Activated CD8-positive, alpha-beta memory T cell treated with anti-CD3 and anti-CD28 coated beads, Interleukin-2, amount 10 ng/mL, durations not matched to agents 7 days and 5 days (primary cell): ENCODE measurements at places on chromosomes 11 and 22. TPM values are rescaled to one million over a fixed set of nuclear protein-coding genes. Genes with fewer than 3 reads are reported as not detected.

Gene IL17REL
- total RNA-seq: not detected

GRCh38 chr11:106047631-106048030, 25.6 kb upstream of the MSANTD4 start:
- H3K36me3 ChIP-seq: no peaks in the 10 kb centered on the region
- H3K4me3 ChIP-seq: no peak overlapping the region
- peaks cover 4% of the 10 kb centered on the region for H3K4me1 ChIP-seq
- H3K27ac ChIP-seq: no peak overlapping the region
- DNase-seq: no peak

DNA sequence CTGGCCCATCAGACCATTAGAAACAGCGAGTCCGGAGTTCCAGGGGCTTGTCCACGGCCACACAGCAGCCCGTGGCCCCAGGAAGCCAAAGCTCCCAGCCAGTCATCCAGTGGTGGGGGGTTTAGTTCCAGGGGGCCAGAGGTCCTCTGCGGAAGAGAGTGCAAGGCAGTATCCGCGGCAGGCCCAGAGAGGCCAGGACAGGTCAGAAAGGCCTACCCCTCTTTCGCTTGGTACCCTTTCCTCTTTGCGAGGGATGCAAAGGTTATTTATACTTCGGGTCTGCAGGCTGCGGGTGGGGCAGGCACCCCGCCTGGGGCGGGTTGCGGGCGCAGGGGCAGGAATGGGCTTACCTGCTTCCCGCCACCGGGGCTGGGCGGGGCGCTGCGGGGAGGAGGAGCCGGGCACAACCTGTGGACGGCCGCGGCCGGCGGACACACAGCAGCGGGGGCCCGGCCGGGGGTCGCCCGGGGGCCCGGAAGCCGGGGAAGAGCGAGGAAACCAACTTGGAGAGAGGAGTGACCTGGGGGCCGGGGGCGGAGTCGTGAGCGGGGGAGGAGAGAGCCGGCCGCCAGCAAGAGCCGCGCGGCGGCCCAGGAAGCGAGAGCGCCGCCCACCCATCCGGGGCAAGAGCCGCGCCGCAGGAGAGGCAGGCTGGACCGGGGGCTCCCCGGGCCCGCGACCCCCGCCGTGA, at the start of gene SH3BP1:
Gene SH3BP1, plus strand, starts transcription at position 600 of the 691 bp plus-strand sequence. CDS start 119 bp downstream, outside the sequence.
- H3K36me3 ChIP-seq: peaks cover 30% of the 10 kb centered on the region
- H3K27me3 ChIP-seq: no peaks in the 10 kb centered on the region
- H3K4me3 ChIP-seq: peak within 1 kb of the TSS; percentile 90
- DNase-seq: peak; percentile 85

DNA sequence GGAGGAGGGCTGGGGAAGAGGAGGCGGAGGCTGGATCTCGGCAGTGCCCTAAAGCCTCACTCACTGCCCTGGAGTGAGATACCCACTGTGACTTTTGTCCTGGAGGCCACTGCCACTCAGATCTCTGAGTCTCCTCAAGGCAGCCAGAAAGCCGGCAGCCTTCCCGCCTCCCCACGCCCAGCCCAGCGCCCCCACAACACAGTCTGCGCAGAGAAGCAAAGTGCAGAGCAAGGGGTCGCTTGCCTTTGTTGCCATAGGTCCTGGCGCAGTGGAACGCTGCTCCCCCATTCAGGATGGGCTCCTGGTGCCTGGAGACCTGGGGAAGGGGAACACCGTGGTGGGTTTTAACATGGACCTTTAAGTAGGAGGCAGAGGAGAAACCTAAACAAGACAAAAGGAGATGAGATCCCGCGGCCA, 17.6 kb downstream of the PATZ1 start:
- peaks cover 19% of the 10 kb centered on the region for H3K4me1 ChIP-seq
- no peak overlapping the region for H3K27ac ChIP-seq
- no peaks in the 10 kb centered on the region for H3K27me3 ChIP-seq
- H3K36me3 ChIP-seq: peaks cover 37% of the 10 kb centered on the region

DNA sequence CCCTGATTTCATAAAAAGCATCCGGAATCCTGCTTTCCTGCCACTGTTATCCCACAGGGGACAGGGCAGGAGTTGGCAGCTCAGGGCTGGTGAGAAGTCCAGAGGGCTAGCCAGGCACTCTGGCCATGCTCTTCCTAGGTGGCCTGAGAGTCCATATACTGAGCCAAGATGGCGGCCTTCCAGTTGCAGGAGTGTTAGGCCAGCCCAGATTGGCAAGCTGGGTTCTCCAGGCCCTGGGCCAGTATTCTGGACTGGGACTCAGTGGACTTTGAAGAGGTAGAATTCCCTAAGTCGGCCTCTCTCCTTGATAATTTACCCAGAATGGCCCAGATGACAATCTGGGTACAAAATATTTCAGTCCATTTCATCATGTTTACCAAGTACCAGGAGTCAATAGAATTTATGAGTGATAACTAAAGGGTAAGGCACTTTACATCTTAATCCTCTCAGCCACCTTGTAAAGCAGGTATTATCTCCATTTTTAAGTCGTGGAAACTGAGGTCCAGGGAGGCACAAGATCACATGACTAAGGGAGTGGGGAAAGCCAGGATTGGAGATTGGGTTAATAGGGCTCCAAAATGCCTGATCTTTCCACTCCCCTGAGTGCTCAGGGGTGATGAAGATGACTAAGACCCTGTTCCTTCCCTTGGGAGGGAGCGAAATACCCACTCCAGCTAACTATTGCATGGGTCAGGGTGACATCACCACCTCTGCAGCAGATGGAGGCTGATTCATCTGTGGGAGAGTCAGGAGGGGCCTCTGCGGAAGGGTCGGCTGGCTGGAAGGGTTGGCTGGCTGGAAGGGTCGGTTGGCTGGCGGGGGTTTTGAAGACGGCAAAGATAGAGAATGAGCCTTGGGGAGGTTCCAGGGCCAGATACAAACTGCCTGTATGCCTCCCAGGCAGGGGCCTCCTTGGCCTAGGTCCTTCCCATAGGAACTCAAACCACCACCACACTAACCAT, 1.2 kb upstream of the MICALL1 start:
- peak overlapping the region; percentile 76 for H3K27ac ChIP-seq
- no peaks in the 10 kb centered on the region for H3K36me3 ChIP-seq
- H3K27me3 ChIP-seq: no peaks in the 10 kb centered on the region
- H3K4me1 ChIP-seq: peaks cover 30% of the 10 kb centered on the region

Gene LINC01488
- total RNA-seq: not detected

Gene KRTAP5-11
- not detected for total RNA-seq

GRCh38 chr11:95337175-95337957, 106.4 kb upstream of the SESN3 start:
- no peaks in the 10 kb centered on the region for H3K36me3 ChIP-seq
- H3K4me1 ChIP-seq: no peaks in the 10 kb centered on the region
- DNase-seq: peak; percentile 51
- H3K27ac ChIP-seq: no peak overlapping the region
- peaks cover 2% of the 10 kb centered on the region for H3K27me3 ChIP-seq

Gene CLP1
- total RNA-seq: 15.7 TPM

- H3K4me1 ChIP-seq: no peaks in the 10 kb centered on the region
- H3K27ac ChIP-seq: no peak overlapping the region
- peaks cover 11% of the 10 kb centered on the region for H3K27me3 ChIP-seq
- no peaks in the 10 kb centered on the region for H3K36me3 ChIP-seq
- no peak overlapping the region for H3K4me3 ChIP-seq
Measured at GRCh38 chr11:45243967-45244366, 42.2 kb downstream of the SYT13 start.

DNA sequence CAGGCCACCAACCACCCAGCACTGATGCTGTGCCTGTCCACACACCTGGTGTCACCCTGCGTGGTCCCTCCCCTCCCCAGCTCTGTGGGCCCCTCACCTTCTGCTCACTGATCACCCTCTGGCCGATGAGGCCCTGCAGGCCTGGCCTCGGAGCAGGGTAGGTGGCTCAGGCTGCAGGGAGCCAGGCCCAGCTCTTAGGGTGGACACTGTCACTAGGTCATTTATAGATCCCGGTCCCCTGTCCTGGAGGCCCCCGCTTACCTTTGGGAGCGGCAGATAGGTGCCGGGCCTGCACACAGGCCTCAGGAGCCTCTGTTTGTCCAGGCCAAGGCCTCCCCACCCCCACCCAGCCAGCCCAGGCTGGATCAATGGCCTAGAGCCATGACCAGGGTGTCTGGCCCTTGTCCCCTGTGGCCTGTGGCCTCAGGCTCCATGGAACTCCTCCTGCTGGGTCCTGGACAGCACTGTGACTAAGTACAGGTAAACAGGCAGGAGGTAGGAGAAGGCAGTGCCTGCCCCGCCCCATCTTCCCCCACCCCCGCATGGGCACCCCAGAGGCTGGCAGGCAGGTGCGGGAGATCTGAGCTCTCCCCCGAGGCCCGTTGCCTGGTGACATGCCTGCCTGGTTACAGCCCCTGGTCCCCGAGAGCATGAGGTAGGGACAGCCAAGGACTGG, at the start of gene TMPRSS6:
Gene TMPRSS6, minus strand, starts transcription at position 472 of the 676 bp plus-strand sequence. CDS start 6,296 bp downstream, outside the sequence.
- peaks cover 3% of the 10 kb centered on the region for H3K36me3 ChIP-seq
- no peak within 1 kb of the TSS for H3K4me3 ChIP-seq
- no peak for DNase-seq
- no peaks in the 10 kb centered on the region for H3K27me3 ChIP-seq
- no peak within 1 kb of the TSS for H3K27ac ChIP-seq

Gene RCOR2
- 0.47 TPM for total RNA-seq

- peak overlapping the region; percentile 99 for H3K4me3 ChIP-seq
- H3K27ac ChIP-seq: peak overlapping the region; percentile 98
- no peaks in the 10 kb centered on the region for H3K27me3 ChIP-seq
- H3K36me3 ChIP-seq: peaks cover 52% of the 10 kb centered on the region
Measured at GRCh38 chr11:67267188-67268080, 1.2 kb downstream of the GRK2 start.

Gene GAB4
- total RNA-seq: not detected

DNA sequence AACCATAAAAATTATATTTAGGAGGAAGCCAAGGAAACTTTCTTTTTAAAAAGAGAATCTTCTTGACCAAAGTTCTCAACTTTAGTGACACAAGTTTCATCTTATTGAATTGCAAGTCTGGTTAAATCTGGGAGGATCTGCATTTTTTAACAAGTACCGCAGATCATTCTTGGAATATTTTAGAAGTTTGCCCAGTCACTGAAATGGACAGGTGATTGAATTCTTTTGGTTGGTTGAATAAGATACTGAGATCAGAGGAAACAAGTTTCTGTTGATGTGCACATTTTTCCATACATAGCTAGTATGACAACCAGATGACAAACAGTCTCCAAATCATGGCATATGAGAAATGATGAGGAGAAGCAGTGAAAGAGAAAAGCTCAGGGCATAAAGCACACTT, 50.2 kb downstream of the SLN start:
- no peaks in the 10 kb centered on the region for H3K36me3 ChIP-seq
- H3K4me1 ChIP-seq: no peaks in the 10 kb centered on the region
- no peak overlapping the region for H3K27ac ChIP-seq
- no peak overlapping the region for H3K4me3 ChIP-seq

DNA sequence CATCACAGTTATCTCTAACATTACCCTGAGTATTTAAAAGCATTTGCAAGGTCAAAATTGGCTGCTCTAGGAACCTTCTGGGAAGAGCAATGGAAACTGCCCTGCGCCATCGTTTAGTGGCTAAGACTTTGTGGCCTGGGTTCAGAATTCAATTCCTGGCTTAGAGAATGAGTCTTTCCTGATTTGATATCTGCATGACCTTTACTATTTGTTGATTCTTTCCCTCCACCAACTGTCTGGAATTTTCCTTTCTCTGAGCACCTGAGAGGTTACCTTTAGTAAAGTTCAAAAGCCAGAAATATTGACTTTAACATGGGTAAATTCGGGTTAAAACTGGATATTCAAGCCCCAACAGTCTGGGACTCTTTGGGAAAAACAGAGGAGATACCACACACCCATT, 43.0 kb upstream of the SLC5A12 start:
- H3K36me3 ChIP-seq: no peaks in the 10 kb centered on the region
- no peaks in the 10 kb centered on the region for H3K4me1 ChIP-seq
- no peak overlapping the region for H3K27ac ChIP-seq
- H3K27me3 ChIP-seq: no peaks in the 10 kb centered on the region
- no peak overlapping the region for H3K4me3 ChIP-seq

DNA sequence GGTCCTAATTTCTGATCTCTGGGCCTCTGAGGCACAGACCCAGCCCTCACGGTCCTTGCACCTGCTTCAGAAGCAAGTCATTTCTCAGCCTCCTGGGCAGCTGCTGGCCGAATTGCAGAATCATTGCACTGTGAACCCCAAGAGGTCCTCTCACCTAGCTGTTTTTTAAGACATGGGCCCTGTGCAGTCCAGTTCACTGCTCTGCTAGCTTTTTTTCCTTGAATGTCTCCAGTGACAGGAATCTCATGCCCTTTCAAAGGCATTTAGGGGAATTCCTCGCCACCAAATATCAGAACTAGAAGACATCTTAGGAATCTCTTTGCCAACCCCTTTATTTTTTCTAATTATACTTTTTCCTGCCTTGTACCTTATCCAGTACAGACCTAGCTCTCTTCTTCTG, 35.6 kb upstream of the TP53I11 start:
- H3K27me3 ChIP-seq: no peaks in the 10 kb centered on the region
- H3K4me3 ChIP-seq: no peak overlapping the region
- H3K27ac ChIP-seq: no peak overlapping the region
- H3K36me3 ChIP-seq: no peaks in the 10 kb centered on the region
- no peak for DNase-seq

- no peak for DNase-seq
- H3K27me3 ChIP-seq: no peaks in the 10 kb centered on the region
- H3K36me3 ChIP-seq: no peaks in the 10 kb centered on the region
- H3K27ac ChIP-seq: no peak overlapping the region
- H3K4me1 ChIP-seq: no peaks in the 10 kb centered on the region
- no peak overlapping the region for H3K4me3 ChIP-seq
Measured at GRCh38 chr11:71304045-71304444, 51.7 kb upstream of the SHANK2 start.

- H3K27ac ChIP-seq: no peak overlapping the region
- no peak for DNase-seq
- no peaks in the 10 kb centered on the region for H3K36me3 ChIP-seq
- H3K27me3 ChIP-seq: no peaks in the 10 kb centered on the region
Measured at GRCh38 chr22:27534720-27535125, 266.8 kb downstream of the MN1 start.

GRCh38 chr22:44890416-44891292, 119.2 kb downstream of the PHF21B start:
- H3K27ac ChIP-seq: no peak overlapping the region
- H3K4me1 ChIP-seq: no peaks in the 10 kb centered on the region
- no peak overlapping the region for H3K4me3 ChIP-seq
- no peak for DNase-seq
- no peaks in the 10 kb centered on the region for H3K36me3 ChIP-seq
- no peaks in the 10 kb centered on the region for H3K27me3 ChIP-seq

Gene ADAMTS8
- total RNA-seq: not detected

Gene MS4A12
- not detected for total RNA-seq

Gene PAMR1
- total RNA-seq: not detected

DNA sequence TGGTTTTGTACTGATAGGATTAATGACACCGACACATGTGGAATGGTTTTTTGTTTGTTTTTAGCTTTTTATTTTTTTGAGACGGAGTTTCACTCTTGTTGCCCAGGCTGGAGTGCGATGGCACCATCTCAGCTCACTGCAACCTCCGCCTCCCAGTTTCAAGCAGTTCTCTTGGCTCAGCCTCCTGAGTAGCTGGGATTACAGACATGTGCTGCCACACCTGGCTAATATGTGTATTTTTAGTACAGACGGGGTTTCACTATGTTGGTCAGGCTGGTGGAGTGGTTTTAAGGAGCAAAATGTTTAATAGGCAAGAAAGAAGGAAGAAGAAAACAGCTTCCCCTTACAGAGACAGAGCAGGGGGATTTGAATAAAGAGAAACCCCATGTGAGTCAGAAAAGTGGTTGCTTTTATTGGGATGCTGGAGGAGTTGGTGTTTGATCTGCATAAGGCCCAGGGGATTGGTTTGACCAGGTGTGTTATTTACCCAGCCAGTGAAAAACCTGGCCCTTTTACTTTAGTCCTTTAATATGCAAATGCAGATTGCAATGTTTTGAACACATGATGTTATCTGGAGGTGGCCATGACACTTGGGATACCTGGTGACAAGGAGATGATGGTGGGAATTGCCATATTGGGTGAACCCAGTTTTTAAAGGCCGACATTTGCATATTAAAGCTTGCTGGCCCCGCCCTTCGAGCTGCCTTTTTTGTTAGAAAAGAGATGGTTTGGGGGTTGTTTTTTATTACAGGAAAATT, 24.3 kb downstream of the SUSD2 start:
- DNase-seq: no peak
- peaks cover 11% of the 10 kb centered on the region for H3K27me3 ChIP-seq
- H3K4me1 ChIP-seq: peaks cover 55% of the 10 kb centered on the region
